ENCODE measurements at places on chromosomes 1 and 21.

DNA sequence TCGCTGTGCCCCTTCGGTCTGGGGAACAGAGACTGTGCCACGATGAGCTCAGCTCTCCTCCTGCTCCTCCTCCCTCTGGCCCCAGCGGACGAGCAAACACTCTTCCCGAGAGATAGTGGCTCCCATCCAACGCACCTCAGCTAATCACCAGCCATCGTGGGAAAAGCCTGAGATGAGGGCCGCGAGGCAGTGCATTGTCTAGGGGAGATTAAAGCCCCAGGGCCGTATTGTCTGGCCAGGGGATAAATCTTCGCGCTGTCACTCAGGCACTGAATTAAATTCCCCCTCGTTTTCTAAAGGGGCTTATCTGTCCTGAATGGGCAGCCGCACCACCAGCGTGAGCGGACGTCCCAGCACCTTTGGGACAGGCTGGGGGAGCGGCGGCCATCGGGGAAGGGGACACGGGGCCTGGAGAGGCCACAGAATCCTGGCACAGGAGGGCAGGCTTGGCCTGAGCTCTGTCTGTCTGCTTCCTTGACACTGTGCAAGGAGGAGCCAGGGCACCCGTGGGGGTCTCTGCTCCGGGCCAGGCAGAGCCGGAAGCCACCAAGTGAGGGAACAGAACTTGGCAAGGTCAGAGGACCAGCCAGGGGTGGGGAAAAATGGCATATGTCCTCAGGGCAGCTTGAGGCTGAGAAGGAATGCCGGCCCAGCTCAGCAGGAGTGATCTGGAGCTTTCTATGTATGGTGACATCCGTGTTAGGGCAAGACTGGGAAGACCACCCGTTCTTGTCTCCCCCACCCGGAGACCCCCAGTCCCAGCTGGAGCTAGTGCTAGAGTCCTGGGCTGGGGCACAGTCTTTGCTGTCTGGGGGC is 32.3 kb downstream of the PRDM16 start:
- no peak overlapping the region for H3K4me3 ChIP-seq

DNA sequence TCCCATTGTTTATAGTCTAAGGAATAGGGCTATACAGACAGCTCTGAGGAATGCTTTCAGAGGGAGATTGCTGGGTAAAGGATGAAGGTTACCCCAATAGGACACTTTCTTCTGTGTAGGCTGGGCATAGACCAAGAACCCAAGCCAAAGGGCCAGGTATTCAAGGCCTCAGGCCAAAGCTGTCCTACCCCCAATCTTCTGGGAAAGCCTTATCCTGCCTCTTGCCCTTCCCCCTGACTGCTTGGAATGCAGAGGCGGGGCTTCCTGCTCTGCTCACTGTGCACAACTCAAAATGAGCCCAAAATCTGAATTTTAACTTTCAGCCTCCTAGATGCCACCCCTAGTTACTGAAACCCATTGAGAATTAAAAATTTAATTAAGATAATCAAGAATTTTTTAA is 2.2 kb downstream of the OR10Z1 start:
- no peak for DNase-seq
- H3K4me3 ChIP-seq: no peak overlapping the region
- H3K27me3 ChIP-seq: peaks cover 5% of the 10 kb centered on the region
- H3K27ac ChIP-seq: no peak overlapping the region
- no peaks in the 10 kb centered on the region for H3K36me3 ChIP-seq
- H3K4me1 ChIP-seq: no peaks in the 10 kb centered on the region

DNA sequence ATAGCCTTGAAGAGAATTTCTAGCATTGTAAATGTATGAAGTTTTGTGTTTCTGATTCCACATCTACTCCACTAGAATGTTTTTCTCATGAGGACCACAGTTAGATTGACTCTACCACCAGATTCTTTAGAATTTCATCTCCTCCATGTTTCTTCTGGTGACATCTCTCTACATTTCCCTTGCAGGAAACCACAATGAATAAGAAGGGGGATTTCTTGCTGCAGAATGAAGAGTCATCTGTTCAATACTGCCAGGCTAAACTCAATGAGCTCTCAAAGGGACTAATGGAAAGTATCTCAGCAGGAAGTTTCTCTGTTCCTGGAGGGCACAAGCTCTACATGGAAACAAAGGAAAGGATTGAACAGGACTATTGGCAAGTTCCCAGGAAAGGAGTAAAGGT is 18.6 kb downstream of the GBP6 start:
- peaks cover 6% of the 10 kb centered on the region for H3K4me1 ChIP-seq
- no peaks in the 10 kb centered on the region for H3K36me3 ChIP-seq

- no peak overlapping the region for H3K4me3 ChIP-seq
- H3K27me3 ChIP-seq: no peaks in the 10 kb centered on the region
- H3K36me3 ChIP-seq: no peaks in the 10 kb centered on the region
- no peak overlapping the region for H3K27ac ChIP-seq
Measured at GRCh38 chr1:32400876-32401631, 6.8 kb upstream of the BSDC1 start.

- H3K27ac ChIP-seq: no peak overlapping the region
- H3K27me3 ChIP-seq: no peaks in the 10 kb centered on the region
- no peak for DNase-seq
- H3K36me3 ChIP-seq: peaks cover 4% of the 10 kb centered on the region
Measured at GRCh38 chr21:39263372-39263771, 50.1 kb downstream of the BRWD1 start.

DNA sequence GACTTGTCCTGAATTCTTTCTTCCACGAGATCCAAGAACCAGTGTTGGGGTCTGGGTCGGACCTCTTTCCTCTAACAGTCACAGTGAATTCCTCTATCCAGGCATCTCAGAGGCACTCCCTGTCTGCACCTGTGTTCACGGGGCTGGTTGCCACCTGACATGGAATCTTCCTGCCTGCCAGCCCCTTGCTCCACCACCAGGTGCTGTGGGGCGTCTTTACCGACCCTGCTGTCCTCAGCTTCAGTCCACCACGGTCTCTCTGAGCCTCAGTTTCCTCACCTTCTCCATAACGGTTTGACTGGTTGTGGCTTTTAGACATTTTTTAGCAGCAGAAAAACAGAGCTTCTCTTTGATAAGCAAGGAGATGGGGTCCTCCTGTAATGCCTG is 62.7 kb downstream of the SDC3 start:
- H3K27ac ChIP-seq: no peak overlapping the region
- DNase-seq: no peak
- peaks cover 92% of the 10 kb centered on the region for H3K27me3 ChIP-seq
- H3K4me1 ChIP-seq: peaks cover 9% of the 10 kb centered on the region

DNA sequence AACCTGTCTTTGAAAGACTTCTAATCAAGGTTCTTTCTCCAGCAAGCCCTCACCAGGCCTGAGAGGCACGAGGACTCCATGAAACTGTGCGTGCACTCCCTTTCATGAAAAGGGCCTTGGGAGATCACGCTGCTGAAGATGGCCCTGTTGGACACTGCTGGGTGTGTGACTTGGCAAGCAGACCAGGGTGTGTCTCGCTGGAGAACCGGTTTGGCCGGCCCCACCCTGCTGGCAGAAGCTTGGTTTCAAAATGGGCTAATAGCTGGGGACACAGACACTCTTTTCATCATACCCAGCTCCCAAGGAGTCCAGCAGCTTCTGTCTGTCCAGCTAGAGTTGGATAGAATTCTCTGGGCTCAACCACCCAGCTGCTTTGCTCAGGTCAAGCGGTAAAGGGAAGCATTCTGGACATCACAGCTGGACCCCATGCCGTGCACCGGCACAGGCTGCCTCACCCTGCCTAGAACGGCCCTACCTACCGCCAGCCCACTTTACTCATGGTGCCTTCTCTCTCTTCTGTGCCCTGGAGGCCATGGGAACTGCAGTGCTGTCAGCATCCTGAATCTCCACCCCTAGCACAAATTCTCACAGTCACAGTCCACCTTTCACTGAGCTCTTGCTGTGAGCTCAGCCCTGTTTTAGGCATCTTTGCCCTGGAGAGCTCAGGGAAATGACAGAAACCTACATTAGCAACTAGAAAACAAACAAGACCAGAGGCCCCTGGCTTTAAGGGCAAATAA is 24.6 kb downstream of the PKP1 start:
- DNase-seq: no peak
- H3K4me3 ChIP-seq: no peak overlapping the region
- peaks cover 53% of the 10 kb centered on the region for H3K27me3 ChIP-seq
- no peak overlapping the region for H3K27ac ChIP-seq

DNA sequence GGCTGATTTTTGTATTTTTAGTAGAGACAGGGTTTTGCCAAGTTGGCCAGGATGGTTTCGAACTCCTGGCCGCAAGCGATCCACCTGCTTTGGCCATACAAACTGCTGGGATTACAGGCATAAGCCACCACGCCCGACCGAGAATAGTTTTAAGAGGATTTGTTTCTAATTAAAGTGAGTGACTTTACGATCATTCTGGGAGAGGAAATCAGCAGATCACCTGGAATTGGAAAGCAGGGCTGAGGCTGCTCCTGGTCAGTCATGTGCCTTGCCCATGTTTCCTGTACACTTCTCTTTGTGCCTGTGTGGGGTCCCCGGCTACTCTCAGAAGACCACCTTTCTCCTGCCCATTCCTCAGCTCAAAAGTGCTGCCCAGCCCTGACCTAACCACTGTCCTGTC is 33.9 kb downstream of the ZBTB8B start:
- no peak for DNase-seq
- H3K36me3 ChIP-seq: no peaks in the 10 kb centered on the region
- no peak overlapping the region for H3K4me3 ChIP-seq

- peak overlapping the region; percentile 47 for H3K27ac ChIP-seq
- no peaks in the 10 kb centered on the region for H3K36me3 ChIP-seq
- H3K4me3 ChIP-seq: no peak overlapping the region
- peaks cover 8% of the 10 kb centered on the region for H3K4me1 ChIP-seq
- H3K27me3 ChIP-seq: no peaks in the 10 kb centered on the region
Measured at GRCh38 chr1:12113433-12114339, 50.6 kb downstream of the TNFRSF8 start.

DNA sequence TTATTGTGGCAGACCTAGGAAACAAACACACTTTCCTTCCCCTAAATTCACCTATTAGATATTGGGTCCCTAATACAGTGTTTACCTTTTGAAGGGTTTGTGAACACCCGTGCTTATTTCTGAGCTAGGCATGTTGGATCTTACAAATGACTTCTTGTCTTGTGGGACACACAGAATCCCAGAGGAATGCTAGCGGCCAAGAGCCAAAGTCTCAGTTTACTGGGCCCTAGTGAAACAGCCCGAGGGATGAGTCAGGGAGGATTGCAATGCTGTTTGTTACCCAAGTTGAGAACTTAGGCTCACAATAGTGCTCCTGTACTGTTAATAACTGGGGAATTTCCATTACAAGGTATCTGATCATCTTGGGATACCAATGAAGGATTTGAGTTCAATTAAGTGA is 100.1 kb upstream of the AKT3 start:
- H3K27me3 ChIP-seq: peaks cover 16% of the 10 kb centered on the region
- H3K27ac ChIP-seq: no peak overlapping the region
- no peaks in the 10 kb centered on the region for H3K36me3 ChIP-seq

GRCh38 chr1:78078358-78078757 is 32.6 kb downstream of the GIPC2 start:
- H3K4me3 ChIP-seq: no peak overlapping the region
- no peaks in the 10 kb centered on the region for H3K36me3 ChIP-seq
- DNase-seq: no peak
- no peaks in the 10 kb centered on the region for H3K27me3 ChIP-seq
- no peak overlapping the region for H3K27ac ChIP-seq
- peaks cover 18% of the 10 kb centered on the region for H3K4me1 ChIP-seq

GRCh38 chr1:235105051-235106043 is 23.3 kb downstream of the TOMM20 start:
- peak overlapping the region; percentile 92 for H3K27ac ChIP-seq
- peaks cover 6% of the 10 kb centered on the region for H3K36me3 ChIP-seq
- peaks cover 35% of the 10 kb centered on the region for H3K4me1 ChIP-seq
- H3K4me3 ChIP-seq: peak overlapping the region; percentile 92
- DNase-seq: no peak

- no peak for DNase-seq
- no peaks in the 10 kb centered on the region for H3K27me3 ChIP-seq
- peaks cover 38% of the 10 kb centered on the region for H3K4me1 ChIP-seq
- peak overlapping the region; percentile 59 for H3K27ac ChIP-seq
- peaks cover 8% of the 10 kb centered on the region for H3K36me3 ChIP-seq
Measured at GRCh38 chr1:155253208-155253607, 2.1 kb downstream of the ENTREP3 start.

- no peak overlapping the region for H3K27ac ChIP-seq
- peaks cover 35% of the 10 kb centered on the region for H3K27me3 ChIP-seq
- no peak overlapping the region for H3K4me3 ChIP-seq
- no peak for DNase-seq
Measured at GRCh38 chr1:203379825-203380224, 28.9 kb upstream of the FMOD start.

- no peak overlapping the region for H3K4me3 ChIP-seq
- H3K27ac ChIP-seq: no peak overlapping the region
- no peaks in the 10 kb centered on the region for H3K36me3 ChIP-seq
- DNase-seq: no peak
Measured at GRCh38 chr1:109438798-109439297, 12.6 kb upstream of the PSMA5 start.

GRCh38 chr1:9687120-9687873 is 35.8 kb downstream of the PIK3CD start:
- peak overlapping the region; percentile 53 for H3K27ac ChIP-seq
- H3K36me3 ChIP-seq: no peaks in the 10 kb centered on the region
- peak overlapping the region; percentile 83 for H3K4me3 ChIP-seq
- H3K27me3 ChIP-seq: no peaks in the 10 kb centered on the region

- H3K4me3 ChIP-seq: no peak overlapping the region
- peaks cover under 1% of the 10 kb centered on the region for H3K4me1 ChIP-seq
- no peak overlapping the region for H3K27ac ChIP-seq
- peaks cover 36% of the 10 kb centered on the region for H3K27me3 ChIP-seq
- DNase-seq: no peak
- H3K36me3 ChIP-seq: no peaks in the 10 kb centered on the region
Measured at GRCh38 chr1:55444667-55445066, 229.5 kb upstream of the USP24 start.

DNA sequence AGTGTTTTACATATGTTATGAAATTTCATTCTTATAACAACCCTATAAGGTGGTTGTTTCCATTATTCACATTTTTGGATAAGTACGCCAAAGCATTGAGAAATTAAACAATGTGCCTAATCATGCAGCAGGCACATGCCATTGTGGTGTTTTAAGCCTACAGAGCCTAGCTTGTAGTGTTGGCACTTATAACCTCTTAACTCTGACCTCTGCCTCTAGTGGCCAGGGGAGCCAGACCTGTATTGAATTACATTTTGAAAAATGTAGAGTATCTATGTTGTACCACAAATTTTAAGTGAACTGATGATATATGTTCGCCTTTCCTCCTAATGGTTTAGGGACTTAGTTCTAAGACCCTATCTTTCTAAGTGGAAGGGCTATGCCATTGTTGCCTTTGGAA is 61.0 kb downstream of the KCNK2 start:
- no peak overlapping the region for H3K4me3 ChIP-seq
- no peak for DNase-seq
- no peaks in the 10 kb centered on the region for H3K27me3 ChIP-seq
- no peak overlapping the region for H3K27ac ChIP-seq
- H3K4me1 ChIP-seq: no peaks in the 10 kb centered on the region

- DNase-seq: no peak
- H3K27me3 ChIP-seq: no peaks in the 10 kb centered on the region
- peaks cover 9% of the 10 kb centered on the region for H3K4me1 ChIP-seq
- H3K27ac ChIP-seq: no peak overlapping the region
- no peak overlapping the region for H3K4me3 ChIP-seq
Measured at GRCh38 chr1:33282791-33283190, 26.5 kb downstream of the ZNF362 start.

- no peak for DNase-seq
- H3K27ac ChIP-seq: peak overlapping the region; percentile 1
- peaks cover 17% of the 10 kb centered on the region for H3K4me1 ChIP-seq
- H3K4me3 ChIP-seq: peak overlapping the region; percentile 88
- no peaks in the 10 kb centered on the region for H3K27me3 ChIP-seq
Measured at GRCh38 chr1:24186031-24186710, 918 bp downstream of the IFNLR1 start.

- no peak within 1 kb of the TSS for H3K4me3 ChIP-seq
- no peaks in the 10 kb centered on the region for H3K36me3 ChIP-seq
- H3K27me3 ChIP-seq: no peaks in the 10 kb centered on the region
Measured at GRCh38 chr1:1331068-1331965, at the start of gene TAS1R3. TSS of gene TAS1R3 (plus strand) at chr1:1331280. CDS start at chr1:1331346, 66 bp downstream.

Measured in T-helper 17 cell (primary cell).